ENCODE measurements at places on chromosomes 16 and 17. TPM values are rescaled to one million over a fixed set of nuclear protein-coding genes. Genes with fewer than 3 reads are reported as not detected.

PPP1R27 gene
- total RNA-seq, result not detected

SEPTIN12 gene
- not detected for total RNA-seq

KCNAB3 gene
- 0.62 TPM for total RNA-seq

ADAD2 gene
- 0.33 TPM for total RNA-seq

DNA sequence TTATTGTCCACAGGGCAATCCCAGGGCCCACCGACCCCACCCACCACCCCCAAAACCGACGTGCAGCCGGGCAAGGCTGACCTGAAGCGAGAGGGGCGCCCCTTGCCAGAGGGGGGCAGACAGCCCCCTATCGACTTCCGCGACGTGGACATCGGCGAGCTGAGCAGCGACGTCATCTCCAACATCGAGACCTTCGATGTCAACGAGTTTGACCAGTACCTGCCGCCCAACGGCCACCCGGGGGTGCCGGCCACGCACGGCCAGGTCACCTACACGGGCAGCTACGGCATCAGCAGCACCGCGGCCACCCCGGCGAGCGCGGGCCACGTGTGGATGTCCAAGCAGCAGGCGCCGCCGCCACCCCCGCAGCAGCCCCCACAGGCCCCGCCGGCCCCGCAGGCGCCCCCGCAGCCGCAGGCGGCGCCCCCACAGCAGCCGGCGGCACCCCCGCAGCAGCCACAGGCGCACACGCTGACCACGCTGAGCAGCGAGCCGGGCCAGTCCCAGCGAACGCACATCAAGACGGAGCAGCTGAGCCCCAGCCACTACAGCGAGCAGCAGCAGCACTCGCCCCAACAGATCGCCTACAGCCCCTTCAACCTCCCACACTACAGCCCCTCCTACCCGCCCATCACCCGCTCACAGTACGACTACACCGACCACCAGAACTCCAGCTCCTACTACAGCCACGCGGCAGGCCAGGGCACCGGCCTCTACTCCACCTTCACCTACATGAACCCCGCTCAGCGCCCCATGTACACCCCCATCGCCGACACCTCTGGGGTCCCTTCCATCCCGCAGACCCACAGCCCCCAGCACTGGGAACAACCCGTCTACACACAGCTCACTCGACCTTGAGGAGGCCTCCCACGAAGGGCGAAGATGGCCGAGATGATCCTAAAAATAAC, 3.0 kb downstream of the SOX9 start:
- DNase-seq, result no peak

DNA sequence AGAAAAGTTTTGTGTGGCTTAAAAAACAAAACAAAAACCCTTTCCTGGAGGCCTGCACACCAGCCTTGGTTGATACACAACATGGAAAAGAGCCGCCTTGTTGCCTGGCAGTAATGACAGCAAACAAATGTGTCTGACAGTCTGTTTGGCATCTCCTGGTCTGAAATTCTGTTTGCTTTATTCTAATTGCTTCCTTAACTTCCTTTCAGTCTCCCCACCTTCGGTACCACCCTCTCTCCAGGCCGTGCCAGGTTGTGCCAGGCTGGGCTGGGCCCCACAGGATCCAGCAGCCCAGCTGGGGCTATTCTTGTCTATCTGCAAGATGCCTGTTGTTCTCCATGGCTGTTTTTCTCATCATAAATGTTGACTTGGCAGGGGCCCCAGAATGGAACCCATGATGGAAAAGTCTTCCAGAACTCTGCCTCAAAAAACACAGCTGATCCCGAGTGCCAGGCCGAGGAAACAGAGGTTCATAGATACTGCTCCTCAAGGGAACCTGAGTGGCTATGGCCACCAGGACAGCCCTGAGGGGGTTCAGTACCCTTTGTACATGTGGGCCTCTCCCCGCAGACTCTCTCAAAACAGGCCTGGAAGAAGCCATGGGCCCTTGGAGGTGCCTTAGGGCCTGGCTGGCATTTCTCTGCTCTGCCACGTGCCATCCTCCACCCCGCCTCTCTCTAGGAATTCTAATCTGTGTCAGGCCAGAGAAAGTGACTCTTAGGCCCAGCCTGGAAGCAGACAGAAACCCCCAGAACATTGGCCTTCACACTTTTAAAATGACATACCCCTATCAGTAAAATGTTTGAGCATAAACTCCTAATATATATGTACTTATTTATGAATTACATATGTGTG, 50.5 kb downstream of the YPEL2 start:
- peak; percentile 76 for DNase-seq

DNA sequence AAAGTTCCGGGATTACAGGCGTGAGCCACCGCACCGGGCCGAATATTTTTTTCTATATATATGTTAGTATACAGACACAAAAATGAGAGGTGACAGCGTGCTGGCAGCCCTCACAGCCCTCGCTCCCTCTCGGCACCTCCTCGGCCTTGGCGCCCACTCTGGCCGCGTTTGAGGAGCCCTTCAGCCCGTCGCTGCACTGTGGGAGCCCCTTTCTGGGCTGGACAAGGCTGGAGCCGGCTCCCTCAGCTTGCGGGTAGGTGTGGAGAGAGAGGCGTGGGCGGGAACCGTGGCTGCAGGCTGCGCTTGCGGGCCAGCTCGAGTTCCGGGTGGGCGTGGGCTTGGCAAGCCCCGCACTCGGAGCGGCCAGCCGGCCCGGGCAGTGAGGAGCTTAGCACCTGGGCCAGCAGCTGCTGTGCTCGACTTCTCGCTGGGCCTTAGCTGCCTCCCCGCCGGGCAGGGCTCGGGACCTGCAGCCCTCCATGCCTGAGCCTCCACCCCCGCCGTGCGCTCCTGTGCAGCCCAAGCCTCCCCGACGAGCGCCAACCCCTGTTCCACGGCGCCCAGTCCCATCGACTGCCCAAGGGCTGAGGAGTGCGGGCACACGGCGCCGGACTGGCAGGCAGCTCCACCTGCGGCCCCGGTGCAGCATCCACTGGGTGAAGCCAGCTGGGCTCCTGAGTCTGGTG, 1.9 kb upstream of the DPEP3 start:
- DNase-seq, result no peak

GRCh38 chr17:4851084-4851483, 17.9 kb downstream of the MINK1 start:
- no peak for DNase-seq

DNA sequence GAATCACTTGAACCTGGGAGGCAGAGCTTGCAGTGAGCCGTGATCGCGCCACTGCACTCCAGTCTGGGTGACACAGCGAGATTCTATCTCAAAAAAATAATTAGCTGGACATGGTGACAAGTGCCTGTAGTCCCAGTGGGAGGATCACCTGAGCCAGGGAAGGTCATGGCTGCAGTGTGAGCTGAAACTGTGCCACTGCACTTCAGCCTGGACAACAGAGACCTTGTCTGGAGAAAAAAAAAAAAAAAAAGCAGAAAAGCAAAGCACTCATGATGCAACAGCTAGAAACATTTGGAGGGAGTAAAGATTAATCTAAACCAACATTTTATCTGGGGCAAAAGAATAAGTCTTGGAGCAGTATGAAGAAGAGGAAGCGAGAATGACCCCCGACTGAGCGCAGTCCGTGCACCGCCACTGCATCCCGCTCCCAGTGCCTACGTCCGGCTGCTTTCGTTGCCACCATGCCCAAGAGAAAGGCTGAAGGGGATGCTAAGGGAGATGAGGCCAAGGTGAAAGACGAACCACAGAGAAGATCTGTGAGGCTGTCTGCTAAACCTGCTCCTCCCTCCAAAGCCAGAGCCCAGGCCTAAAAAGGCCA, 8.2 kb downstream of the PRPSAP1 start:
- no peak for DNase-seq

DNA sequence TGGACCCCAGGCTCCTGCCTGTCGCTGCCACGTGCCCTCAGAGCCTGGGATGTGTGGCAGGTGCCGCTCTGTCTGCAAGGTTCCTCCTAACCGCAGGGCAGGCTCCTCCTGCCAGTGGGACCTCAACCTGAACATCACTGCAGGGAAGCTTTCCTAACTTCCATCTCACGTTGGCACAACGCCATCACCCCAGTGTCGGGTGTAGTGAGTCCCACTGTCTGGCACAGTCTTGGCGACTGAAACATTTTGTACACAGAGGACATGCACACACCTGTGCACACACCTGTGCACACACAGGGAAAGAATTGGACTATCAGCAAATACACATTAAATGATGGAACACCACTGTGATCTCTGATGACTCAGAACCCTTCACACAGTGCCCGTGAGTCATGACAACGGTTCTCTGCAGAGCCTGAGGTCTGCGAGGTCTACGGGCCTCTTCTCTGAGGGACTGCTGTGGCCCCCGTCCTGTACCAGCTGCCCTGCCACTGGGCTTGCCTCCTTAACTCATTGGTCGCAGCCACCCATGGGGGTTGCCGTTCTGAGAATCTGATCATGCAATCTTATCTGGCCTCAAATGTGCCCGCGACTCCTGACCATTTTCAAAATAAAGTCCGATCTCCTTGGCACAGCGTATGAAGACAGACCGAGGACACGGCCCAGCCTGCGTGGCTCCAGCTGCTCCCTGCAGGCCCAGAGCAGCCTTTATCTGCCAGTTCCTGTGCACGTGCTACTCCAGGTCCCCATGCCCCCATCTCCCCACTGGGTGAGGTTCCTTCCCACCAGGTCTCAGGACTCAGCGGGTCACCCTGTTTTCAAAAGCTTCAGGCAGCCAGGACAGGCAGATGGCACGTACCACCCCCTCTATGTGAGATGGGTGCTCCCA, 7.6 kb downstream of the CCDC57 start:
- no peak for DNase-seq

DNA sequence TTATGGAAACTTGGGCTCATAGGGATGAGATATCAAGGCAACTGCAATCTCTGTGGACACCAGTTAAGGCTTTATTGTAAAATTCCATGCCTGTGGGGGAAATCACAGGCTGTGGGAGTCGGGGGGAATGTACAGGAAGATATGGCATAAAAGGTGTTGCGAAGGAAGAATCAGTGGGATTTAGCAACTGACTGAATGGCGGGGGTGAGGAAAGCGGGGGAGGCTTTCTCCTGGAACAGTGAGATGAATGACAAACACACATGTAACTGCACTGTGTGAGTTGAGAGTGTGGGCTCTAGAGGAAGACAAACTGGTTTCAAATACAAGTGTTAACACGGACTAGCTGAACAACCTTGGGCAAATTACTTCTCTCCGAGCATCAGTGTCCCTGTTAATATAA, 143.7 kb downstream of the PRKCB start:
- no peak for DNase-seq

DNA sequence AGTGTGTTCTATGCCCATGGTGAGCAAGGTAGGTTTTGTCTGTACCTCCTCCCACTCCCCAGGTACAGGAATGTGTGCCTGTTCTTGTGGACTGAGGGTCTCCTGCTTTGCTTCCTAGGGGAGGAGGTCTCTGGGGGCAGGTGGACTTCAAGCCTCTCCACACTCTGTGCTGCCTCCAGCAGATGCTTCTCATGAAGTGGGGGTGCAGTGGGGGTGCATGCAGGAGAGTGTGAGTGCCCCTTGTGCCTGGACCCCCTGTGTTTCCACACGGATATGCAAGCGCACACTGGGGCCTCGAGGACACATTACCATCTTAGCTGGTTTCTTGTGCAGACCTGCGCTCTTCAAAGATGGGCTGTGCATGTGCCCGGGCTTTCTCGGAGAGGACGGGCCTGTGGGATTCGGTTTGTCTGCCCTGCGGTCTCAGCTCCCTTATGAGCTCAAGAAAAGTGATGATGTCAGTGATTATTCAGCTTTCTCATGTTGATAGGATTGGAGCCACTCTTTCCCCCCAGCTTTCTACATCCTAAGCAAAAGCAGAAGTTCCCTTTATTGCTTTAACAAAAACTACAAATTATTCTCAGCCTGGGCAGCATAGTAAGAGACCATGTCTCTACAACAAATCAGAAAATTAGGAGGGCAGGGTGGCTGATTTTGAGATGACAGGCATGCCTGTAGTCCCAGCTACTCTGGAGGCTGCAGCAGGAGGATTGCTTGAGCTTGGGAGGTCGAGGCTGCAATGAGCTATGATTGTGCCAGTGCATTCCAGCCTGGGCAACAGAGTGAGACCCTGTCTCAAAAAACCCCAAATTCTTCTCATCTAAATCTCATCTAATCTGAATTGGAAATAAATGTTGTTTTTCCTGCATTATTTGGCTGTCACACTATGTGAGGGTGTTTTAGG, 86.8 kb downstream of the RPTOR start:
- no peak for DNase-seq

DNA sequence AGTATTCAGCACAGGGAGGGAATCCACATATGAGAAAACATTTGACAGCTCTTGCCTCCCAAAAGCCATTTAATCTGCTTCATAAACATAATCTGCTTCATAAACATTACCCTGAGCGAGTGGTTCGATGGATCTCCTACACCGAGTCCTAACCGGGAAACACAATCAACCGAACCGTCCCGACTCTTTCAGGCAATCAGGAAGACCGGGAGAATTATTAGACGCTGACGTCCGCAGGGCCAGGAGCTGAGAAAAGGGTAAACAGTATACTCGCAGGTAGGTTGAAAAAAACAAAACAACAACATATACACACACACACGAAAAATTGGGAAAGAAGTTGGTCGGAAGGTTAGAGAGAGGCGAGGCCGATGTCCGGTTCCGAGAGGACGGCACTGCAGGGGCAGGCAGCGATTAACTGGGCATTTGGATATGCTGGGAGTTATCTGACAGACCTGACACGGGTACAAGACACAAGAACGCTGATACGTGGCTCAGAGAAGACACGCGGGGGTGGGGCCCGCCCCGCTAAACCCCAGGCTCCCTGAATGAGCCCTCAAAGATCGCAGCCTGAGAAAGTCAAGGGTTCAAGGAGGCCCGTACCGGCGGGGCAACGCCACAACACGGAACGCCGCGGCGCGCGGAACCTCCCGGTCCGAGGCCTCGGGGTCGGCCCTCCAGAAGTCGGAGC, 585 bp downstream of the AP1G1 start:
- DNase-seq, result no peak

GRCh38 chr17:27567563-27567859, 63.5 kb upstream of the LGALS9 start:
- no peak for DNase-seq

DNA sequence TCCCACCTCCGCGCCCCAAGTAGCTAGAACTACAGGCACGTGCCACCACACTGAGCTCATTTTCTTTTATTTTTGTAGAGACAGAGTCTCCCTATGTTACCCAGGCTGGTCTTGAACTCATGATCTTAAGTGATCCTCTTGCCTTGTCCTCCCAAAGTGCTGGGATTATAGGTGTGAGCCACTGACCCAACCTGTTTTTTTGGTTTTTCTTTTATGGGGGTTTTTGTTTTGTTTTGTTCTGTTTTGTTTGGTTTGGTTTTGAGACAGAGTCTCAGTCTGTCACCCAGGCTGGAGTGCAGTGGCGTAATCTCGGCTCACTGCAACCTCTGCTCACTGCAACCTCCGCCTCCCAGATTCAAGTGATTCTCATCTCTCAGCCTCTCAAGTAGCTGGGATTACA, 16.4 kb downstream of the GID4 start:
- DNase-seq, result no peak

DNA sequence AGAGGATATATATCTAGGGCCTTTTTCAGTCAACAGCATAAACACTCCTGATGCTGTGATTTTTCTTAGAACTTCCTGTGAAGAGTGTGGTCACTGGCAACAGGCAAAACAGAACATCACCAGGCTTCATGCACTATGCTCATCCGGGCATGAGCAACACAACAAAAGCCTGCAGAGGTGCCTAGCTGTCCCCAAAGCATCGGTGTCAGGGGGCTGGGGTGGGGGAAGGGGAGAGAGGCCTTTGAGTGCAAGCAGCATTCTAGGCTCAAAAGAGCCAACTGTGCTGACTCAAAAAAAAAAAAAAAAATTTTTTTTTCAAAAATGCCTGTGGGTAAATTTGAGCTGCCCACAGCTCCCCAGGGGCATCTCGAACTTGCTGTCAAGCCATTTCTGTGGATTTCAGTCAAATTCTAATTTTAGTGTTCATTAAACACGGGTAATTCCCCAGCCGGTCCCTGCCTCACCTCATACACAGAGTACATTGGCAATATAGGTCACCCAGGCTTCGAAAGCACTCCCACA, 194.6 kb upstream of the DYNLRB2 start:
- peak; percentile 48 for DNase-seq

GRCh38 chr16:12027558-12028287, 51.2 kb downstream of the SNX29 start:
- DNase-seq, result no peak
